BE2C (cell line): ENCODE measurements at places on chromosomes 3 and 15.

- no peak for DNase-seq
Observed at GRCh38 chr15:46753946-46754345, 963.4 kb upstream of the SEMA6D start.

GRCh38 chr15:57562196-57562769 is 29.4 kb upstream of the MYZAP start:
- DNase-seq = peak; percentile 89

DNA sequence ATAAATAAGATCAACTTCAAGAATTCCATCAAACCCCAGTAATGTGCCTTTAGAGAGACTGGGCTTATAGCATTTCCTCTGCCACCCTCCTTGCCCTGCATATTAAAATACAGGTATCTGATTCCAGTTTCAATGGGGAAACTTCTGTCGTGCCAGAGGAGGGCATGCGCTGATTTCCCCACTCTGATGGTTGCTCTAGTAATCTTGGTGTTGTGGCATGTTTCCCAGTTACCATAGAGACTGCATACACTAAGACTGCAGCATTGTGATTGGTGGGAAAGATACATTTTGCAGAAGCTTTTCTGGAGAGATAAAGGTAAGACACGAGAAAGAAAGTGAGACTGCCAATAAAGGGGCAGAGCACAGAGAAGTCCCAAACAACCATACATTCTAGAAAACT is 225.6 kb downstream of the TIGIT start:
- DNase-seq = peak; percentile 26

GRCh38 chr15:45842151-45842550 is 207.3 kb downstream of the SQOR start:
- no peak for DNase-seq

GRCh38 chr3:187205683-187206082 is 8.4 kb downstream of the RTP1 start:
- no peak for DNase-seq

DNA sequence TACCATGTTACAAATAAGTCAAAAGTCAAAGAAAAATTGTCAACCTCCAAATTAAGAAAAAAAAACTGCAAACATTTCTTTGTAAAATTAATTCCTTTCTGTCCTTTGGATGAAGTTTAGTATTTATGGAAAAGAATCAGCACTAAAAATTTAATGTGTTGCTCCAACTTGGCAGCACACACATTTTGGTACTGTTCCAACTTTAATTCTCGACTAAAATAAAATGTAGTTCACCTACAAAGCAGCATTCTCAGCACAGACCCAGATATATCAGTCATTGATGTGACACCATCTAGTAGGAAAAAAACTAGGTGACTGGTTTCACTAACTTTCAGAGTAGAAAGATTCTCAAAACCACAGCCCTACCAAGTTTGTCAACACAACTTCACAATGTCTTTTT is 131.7 kb upstream of the ROBO2 start:
- no peak for DNase-seq

DNA sequence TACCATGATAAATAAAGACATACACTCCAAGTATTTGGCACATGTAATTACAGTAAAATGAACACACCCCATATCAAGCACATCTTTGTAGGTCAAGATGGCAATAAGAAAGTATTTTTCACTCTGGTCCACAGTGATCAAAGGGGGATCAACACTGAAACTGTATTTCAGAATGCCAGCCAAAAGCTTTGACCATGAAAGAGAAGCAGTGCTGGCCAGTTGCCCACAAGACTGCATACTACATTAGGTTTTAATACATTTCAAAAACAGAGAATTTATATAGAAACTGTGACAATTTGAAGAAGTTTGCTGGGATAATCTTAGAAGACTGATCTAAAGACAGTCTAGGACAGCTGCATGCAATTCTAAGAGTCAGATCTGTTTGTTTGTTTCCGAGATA is 1035.3 kb downstream of the FHIT start:
- no peak for DNase-seq

DNA sequence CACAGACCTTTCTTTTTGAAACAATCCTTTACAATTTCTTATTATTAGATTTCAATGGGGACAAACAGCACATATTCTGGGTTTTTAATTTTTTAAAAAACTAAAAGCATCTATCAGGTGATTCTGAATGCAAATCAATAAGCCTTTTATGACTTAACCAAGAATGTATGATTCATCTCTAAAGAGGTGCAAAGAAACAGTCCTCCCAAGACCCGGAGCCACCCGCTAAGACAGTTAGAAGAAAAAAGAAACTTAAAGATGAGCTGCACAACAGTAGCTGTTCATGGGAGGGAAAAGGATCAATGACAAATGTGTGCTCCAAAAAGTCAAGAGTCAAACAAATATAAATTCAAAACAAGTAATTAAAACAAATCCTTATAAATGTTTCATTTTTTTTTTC is 319.5 kb downstream of the THSD4 start:
- no peak for DNase-seq
